ENCODE measurements at places on chromosomes 6 and 20.

DNA sequence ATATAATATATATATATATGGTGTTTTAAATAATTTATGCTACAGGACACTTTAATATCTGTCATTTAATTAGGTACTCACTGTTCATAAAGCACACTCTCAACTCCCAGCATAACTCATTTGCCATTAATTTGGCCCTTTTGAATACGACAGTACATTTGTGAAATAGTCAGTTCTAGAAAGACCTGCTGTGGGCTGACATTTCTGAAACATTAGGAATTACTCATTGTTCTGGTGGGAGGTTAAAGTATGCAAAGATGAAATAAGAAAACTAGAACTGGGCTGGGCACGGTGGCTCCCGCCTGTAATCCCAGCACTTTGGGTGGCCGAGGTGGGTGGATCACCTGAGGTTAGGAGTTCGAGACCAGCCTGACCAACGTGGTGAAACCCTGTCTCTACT lies 497.5 kb downstream of the UTRN start:
- no peaks in the 10 kb centered on the region for H3K27me3 ChIP-seq
- no peak for DNase-seq
- peaks cover 31% of the 10 kb centered on the region for H3K36me3 ChIP-seq
- peak overlapping the region; percentile 20 for H3K27ac ChIP-seq
- H3K4me1 ChIP-seq: peaks cover 29% of the 10 kb centered on the region

GRCh38 chr6:119501798-119502483 lies 152.4 kb upstream of the MAN1A1 start:
- DNase-seq: no peak
- H3K27me3 ChIP-seq: no peaks in the 10 kb centered on the region
- no peak overlapping the region for H3K27ac ChIP-seq
- H3K4me3 ChIP-seq: no peak overlapping the region

DNA sequence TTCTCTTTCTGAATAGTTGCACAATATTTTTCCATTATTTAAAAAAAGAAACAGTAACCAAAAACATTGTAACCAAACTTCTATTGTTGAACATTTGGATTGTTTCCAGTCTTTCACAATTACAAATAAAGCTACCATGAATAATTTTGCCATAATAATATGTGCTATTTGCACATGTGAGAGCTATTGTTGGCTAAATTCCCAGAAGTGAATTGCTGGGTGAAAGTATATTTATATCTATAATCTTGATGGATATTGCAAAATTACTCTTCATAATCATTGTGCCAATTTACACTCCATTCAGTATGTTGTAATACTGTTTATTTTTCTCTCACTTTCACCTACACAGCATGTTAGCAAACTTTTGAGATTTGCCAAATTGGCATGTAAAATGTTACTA lies 36.6 kb upstream of the SLC22A16 start:
- H3K4me1 ChIP-seq: no peaks in the 10 kb centered on the region
- no peak overlapping the region for H3K27ac ChIP-seq

DNA sequence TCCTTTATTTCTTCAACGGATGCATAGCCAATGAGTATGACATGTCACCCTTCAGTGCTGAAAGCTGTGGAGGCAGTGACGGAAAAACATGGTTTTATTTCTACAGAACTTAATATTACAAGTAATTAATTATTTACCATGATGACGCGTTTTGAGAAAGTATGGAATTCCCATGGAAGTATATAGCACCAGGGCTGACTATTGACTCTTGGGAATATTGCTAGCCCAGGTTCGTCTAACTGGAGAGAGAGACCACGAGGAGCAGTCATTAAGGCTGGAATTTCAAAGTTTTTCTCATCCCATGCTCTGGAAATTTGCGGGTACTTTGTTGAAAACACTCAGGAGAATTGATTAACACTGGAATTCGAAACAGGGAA lies 155.2 kb upstream of the PRSS16 start:
- H3K4me3 ChIP-seq: no peak overlapping the region
- H3K27ac ChIP-seq: no peak overlapping the region
- DNase-seq: no peak
- H3K4me1 ChIP-seq: peaks cover 19% of the 10 kb centered on the region
- H3K36me3 ChIP-seq: peaks cover 4% of the 10 kb centered on the region

DNA sequence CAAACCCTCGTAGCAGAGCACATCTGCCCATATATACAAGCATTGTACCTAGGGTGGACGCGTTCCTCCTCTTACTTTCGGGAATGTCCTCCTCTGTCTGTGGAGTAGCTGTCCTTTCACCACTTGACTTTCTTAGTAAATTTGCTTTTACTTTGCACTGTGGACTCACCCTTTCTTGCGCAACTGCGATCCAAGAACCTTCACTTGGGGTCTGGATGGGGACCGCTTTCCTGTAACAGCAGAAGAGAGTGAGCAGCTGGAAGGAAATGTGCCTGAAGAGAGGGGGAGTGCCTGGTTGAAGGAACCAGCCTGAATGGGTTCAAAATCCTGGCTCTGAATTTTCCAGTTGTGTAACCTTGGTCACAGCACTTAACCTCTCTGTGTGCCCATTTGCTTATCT lies 40.1 kb upstream of the PMEPA1 start:
- no peak overlapping the region for H3K4me3 ChIP-seq
- no peak for DNase-seq
- peaks cover 78% of the 10 kb centered on the region for H3K27me3 ChIP-seq
- H3K36me3 ChIP-seq: no peaks in the 10 kb centered on the region
- no peak overlapping the region for H3K27ac ChIP-seq

GRCh38 chr6:27862396-27863066 lies 49.7 kb downstream of the OR2B2 start:
- no peak overlapping the region for H3K4me3 ChIP-seq
- DNase-seq: no peak
- peaks cover 38% of the 10 kb centered on the region for H3K4me1 ChIP-seq
- H3K27ac ChIP-seq: no peak overlapping the region

- no peaks in the 10 kb centered on the region for H3K36me3 ChIP-seq
- H3K4me1 ChIP-seq: no peaks in the 10 kb centered on the region
- DNase-seq: no peak
- peaks cover 65% of the 10 kb centered on the region for H3K27me3 ChIP-seq
Measured at GRCh38 chr6:156507656-156508055, 269.5 kb upstream of the ARID1B start.

GRCh38 chr6:11758878-11759277 lies 19.7 kb downstream of the ADTRP start:
- H3K27me3 ChIP-seq: peaks cover 47% of the 10 kb centered on the region
- H3K4me1 ChIP-seq: no peaks in the 10 kb centered on the region
- H3K36me3 ChIP-seq: no peaks in the 10 kb centered on the region
- DNase-seq: no peak
- H3K4me3 ChIP-seq: no peak overlapping the region

GRCh38 chr6:80618953-80619352 lies 512.5 kb downstream of the BCKDHB start:
- H3K36me3 ChIP-seq: no peaks in the 10 kb centered on the region
- no peak overlapping the region for H3K4me3 ChIP-seq
- no peaks in the 10 kb centered on the region for H3K4me1 ChIP-seq

DNA sequence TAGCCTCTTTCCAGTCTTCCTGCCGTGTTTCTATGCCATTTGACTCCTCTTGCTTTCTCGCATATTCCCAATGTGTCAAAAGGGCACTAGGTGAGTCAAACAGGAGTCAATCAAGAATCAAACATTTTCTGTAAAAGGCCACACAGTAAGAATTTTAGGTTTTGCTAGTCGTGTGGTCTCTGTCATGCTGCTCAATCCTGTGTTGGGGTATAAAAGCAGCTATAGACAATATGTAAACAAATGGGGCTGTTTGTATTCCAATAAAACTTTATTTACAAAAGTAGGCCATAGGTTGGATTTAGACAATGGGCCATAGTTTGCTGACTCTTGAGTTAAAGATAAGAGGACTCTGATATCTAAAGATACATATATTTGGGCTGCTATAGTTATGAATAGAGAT lies 235.4 kb upstream of the BTBD3 start:
- DNase-seq: no peak
- H3K36me3 ChIP-seq: no peaks in the 10 kb centered on the region
- H3K4me3 ChIP-seq: no peak overlapping the region
- no peak overlapping the region for H3K27ac ChIP-seq

- no peaks in the 10 kb centered on the region for H3K36me3 ChIP-seq
- no peaks in the 10 kb centered on the region for H3K27me3 ChIP-seq
- no peak overlapping the region for H3K27ac ChIP-seq
- no peak overlapping the region for H3K4me3 ChIP-seq
Measured at GRCh38 chr6:149217466-149217888, 100.0 kb upstream of the TAB2 start.

DNA sequence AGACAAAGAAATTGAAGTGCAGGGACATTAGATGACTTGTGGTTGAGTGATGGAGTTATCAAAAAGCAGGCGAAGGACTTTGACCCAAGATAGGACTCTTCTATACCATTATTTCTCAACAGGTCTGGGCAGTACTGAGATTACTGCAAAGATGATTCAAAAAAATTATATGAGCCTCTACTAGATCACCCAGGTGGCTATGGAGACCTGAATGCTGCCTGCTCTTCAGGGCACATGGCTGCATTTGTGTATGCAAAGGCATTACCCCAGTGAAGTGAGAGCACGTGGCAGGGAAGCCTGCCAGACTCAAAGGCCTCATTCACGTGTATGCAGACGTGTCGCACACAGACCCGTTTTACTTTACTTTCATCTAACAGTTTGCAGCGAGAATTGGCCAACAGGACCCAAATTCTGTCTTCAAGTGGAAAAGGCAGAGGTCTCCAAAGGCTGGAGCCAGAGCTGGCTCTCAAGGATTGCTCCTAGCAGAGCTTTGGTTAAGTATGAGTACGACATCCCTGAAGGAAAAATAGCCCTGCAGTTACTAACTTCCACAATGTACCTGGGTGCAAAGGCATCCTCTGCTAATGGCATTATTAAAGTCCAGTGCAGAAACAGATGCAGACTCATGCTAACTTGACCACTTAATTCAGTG lies 113.8 kb upstream of the ARMC2 start:
- H3K27ac ChIP-seq: no peak overlapping the region
- no peak overlapping the region for H3K4me3 ChIP-seq
- peaks cover 10% of the 10 kb centered on the region for H3K4me1 ChIP-seq
- no peaks in the 10 kb centered on the region for H3K36me3 ChIP-seq
- DNase-seq: no peak
- H3K27me3 ChIP-seq: peaks cover 17% of the 10 kb centered on the region

GRCh38 chr20:38472513-38473366 lies at the start of gene RALGAPB:
Gene RALGAPB (plus strand): TSS chr20:38472843. CDS start chr20:38488433, 15,590 bp downstream.
- H3K27ac ChIP-seq: peak within 1 kb of the TSS; percentile 94
- H3K4me3 ChIP-seq: peak within 1 kb of the TSS; percentile 91
- H3K36me3 ChIP-seq: peaks cover 17% of the 10 kb centered on the region
- peak; percentile 97 for DNase-seq
- no peaks in the 10 kb centered on the region for H3K27me3 ChIP-seq

DNA sequence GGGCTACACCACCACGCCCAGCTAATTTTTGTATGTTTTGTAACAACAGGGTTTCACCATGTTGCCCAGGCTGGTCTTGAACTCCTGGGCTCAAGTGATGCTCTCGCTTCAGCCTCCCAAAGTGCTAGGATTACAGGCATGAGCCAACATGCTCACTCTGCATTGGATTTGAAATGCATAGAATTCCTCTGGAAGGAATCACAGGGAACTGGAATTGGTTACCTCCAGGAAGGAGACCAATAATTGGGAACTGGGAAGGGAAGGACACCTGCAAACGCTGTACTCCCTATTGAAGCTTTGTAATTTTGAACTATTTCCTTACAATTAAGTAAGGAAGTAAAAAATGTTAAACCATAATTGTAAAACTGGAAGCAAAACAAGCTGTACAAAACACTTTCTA lies 12.3 kb upstream of the TP53INP2 start:
- H3K4me3 ChIP-seq: no peak overlapping the region
- peaks cover 3% of the 10 kb centered on the region for H3K36me3 ChIP-seq
- H3K27me3 ChIP-seq: no peaks in the 10 kb centered on the region
- no peak for DNase-seq
- H3K4me1 ChIP-seq: no peaks in the 10 kb centered on the region

DNA sequence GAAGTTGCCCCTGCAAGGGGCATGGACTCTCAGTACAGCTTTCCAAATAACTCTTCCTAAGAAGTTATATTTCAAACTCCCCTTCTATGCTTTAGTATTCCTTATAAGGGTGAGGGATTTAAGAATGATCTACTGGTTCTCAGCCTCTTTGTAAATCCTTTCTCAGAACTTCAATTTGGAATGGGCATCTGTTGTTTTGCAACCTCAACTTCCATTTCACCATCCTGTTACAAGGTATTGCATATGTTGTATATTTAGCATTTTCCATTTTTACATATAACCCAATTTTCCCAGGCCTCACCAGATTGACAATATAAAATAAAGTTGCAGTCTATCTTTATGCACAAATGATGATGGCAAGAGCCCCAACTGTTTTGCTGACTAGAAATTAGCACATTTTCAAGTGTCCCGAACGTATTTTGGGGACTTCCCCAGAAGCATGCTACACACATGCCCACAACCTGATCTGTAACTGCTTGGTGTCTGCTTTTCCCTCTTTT lies 154.9 kb upstream of the CARMIL1 start:
- no peak overlapping the region for H3K4me3 ChIP-seq
- no peak for DNase-seq
- H3K27me3 ChIP-seq: no peaks in the 10 kb centered on the region
- H3K4me1 ChIP-seq: peaks cover 33% of the 10 kb centered on the region

GRCh38 chr20:61766921-61767610 lies 298.6 kb downstream of the TAF4 start:
- no peaks in the 10 kb centered on the region for H3K36me3 ChIP-seq
- H3K27me3 ChIP-seq: peaks cover 14% of the 10 kb centered on the region
- DNase-seq: no peak
- H3K4me3 ChIP-seq: no peak overlapping the region
- no peaks in the 10 kb centered on the region for H3K4me1 ChIP-seq

All from central memory CD8-positive, alpha-beta T cell (primary cell).